ENCODE measurements at places on chromosomes 3 and 15.
A peak's percentile ranks its signal among the peaks of the same experiment; 100 is the strongest.

- no peak for DNase-seq
These were observed 200.4 kb downstream of the ADAMTSL3 start for GRCh38 chr15:83854321-83854720.

DNA sequence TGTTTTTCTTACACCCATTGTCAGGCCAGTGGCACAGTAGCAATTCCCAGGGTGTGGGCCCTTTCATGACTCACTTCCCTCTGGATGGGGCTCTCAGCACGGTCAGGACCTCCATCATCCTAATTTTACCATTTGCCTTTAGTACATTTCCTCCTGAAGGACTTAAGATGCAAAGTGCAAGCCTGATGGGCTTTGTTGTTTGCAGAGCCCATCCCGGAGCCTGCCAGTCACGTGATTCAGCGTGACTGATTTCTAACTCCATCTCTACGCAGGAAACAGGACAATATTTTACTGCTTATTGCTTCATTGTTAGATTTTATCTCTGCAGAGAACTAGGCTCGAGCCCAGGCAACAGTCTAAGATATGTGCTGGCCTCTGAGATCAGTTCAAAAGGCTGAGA lies 223.7 kb downstream of the PDZRN3 start:
- no peak for DNase-seq

GRCh38 chr3:193882091-193882490 lies 253.9 kb upstream of the HES1 start:
- no peak for DNase-seq

DNA sequence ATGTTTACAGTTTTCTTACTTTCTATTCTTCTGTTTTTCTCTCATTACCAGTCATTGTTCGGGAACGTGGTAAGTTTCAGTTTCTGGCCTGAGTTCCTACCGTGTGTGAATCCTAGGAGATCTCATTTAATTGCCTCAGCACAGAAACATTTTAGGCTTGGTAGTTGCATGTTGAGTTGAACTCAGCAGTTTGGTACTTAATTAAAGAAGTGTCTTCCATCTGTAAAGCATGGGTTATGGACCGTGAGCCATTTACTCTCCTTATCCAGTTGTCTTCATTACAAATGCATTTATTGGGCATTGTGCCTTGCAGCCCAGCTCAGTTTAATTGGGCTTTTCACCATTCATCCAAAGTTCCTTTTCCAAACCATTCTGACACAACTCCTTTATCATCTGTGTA lies 142.1 kb upstream of the CHRM5 start:
- DNase-seq: no peak

DNA sequence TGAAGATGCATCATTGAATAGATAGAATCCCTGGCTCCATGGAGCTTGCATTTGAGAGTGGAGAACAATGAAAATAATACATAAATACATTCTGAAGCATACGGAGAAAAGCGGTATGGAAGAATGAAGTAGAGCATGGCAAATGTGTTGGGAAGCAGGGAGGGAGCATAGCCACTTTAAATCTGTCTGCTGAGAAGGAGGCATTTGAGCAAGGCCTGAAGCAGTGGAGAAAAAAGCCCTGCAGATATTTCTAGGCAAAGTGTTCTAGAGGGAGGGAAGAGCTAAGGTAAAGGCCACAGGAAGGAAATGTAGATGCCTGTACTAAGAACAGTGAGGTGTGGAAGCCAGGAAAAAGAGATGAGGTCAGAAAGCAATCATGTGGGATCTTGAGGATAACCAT lies 484.8 kb downstream of the CNTN3 start:
- no peak for DNase-seq

GRCh38 chr3:39150803-39151631 lies 2.4 kb downstream of the CSRNP1 start:
- peak; percentile 95 for DNase-seq

GRCh38 chr3:56314842-56315241 lies 153.4 kb downstream of the ERC2 start:
- no peak for DNase-seq

GRCh38 chr15:56821721-56822425 lies 88.6 kb upstream of the ZNF280D start:
- DNase-seq: no peak

GRCh38 chr3:28860307-28860706 lies 420.6 kb upstream of the RBMS3 start:
- no peak for DNase-seq

All from smooth muscle cell of the brain vasculature (primary cell).